ENCODE measurements at places on chromosomes 7 and 10. TPM values are rescaled to one million over a fixed set of nuclear protein-coding genes. Genes with fewer than 3 reads are reported as not detected.

Gene AGAP9
- 10.5 TPM for total RNA-seq

Gene PHTF2
- total RNA-seq, result 10.8 TPM

Gene CYP2W1
- total RNA-seq, result 31.6 TPM

Gene ASB10
- total RNA-seq, result not detected

Gene CTAGE15
- not detected for total RNA-seq

Gene AGR2
- 11.8 TPM for total RNA-seq

Gene OR9A4
- not detected for total RNA-seq

Gene CYP3A7
- total RNA-seq, result not detected

GRCh38 chr7:105877736-105878135 is 1.3 kb upstream of the ATXN7L1 start:
- no peak for DNase-seq

- DNase-seq, result no peak
These were observed 85.0 kb upstream of the KIF5B start for GRCh38 chr10:32141018-32141807.

DNA sequence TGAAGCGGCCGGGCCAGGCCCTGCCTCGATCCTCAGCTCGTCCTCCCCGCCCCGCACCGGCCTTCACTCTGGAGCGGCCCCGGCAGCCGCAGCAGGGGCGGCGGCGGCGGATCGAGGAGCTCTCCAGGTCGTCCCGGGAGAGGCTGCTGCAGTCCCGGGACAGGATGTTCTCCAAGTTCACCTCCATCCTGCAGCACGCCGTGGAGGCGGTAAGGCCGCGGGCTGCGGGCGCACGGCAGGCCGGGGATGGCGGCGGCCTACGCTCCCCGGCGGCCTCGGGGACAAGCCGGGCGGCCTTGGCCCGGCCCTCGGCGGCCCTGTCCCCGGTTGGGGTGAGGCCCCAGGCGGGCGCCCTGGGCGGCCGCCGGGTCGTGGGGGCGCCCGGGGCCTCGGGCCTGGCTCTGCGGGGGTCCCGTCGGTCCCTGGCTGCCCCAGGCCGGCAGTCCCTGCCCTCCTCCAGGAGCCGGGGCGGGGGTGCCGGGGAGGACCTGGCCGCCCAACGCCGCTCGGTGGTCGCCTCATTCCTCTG is 399 bp downstream of the FHIP2A start:
- peak; percentile 83 for DNase-seq

- no peak for DNase-seq
These were observed 291.7 kb upstream of the NPVF start for GRCh38 chr7:25520017-25520416.

GRCh38 chr10:54484186-54484585 is 316.8 kb downstream of the PCDH15 start:
- DNase-seq, result no peak

DNA sequence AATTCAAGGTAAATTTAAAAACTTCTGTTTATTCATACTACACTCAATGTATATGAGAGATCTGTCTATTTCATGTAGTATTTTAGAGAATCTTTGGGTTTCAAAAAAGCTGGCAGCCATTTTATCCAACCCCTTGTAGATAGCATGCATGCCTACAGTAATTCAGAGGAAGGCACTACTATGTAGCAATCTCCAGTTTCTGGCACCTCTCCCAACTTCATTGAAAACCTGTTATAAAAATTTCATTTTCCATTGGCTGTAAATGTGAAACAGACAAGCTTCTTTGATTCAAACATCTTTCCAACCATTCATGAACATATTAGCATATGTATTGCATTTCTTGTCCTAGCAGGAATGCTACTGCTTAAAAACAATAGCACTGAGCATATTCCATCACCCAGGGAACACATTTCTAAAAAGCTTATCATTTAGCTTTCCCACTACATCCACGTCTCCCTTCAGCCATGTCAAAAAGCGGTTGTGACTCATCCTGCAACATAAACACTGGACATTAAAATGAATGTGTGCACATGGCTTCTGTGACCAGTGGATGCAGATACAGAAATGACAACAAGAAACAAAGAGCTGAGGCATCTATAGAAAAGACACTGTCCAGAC is 330.4 kb upstream of the AOAH start:
- DNase-seq, result no peak

- DNase-seq, result no peak
These were observed 6.4 kb upstream of the SOSTDC1 start for GRCh38 chr7:16471933-16472332.

- DNase-seq, result no peak
These were observed 14.8 kb downstream of the IDE start for GRCh38 chr10:92559046-92559445.

DNA sequence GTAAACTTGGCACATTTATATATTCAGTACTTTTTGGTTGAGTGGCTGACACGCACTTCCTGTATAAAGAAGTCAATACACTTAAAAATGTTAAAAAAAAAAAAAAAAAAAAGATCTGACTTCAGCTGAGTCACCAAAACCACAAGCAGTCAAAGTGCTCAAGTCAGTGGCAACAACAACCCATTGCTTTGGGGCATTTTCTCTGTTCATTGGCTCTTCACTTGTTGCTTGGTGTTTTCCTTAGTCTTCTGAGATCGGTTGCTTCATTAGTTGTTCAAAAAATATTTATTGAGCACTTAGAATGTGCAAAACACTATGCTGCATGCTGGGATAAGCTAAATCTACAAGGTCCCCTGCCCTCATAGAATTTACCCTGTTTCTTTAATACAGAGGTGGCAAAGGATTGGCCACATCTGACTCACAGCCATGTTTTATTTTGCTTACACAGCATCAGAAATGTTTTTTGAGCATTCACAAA is 63.7 kb downstream of the ZNRF2 start:
- peak; percentile 32 for DNase-seq

DNA sequence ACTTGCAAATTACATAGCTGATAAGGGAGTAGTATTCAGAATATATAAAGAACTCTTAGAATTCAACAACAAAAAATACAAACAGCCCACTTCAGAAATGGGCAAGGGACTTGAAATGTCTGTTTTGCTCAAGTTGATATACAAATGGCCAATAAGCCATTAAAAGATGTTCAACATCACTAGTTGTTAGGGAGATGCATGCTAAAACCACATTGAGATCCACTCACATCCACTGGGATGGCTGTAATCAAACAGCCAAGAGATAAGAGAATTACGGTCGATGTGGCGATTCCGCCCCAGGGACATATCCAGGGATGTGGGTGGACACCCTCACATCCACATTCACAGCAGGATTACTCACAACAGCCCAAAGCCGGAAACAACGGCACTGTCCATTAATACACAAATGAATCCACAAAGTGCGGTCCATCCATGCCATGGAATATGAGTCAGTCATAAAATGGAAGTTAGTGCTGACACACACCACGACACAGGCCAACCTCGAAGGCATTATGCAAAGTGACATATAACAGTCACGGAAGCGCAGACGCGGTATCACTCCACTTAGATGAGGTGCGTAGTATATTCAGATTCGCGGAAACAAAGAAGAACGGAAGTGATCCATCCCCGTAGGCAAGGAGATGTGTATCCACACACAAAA is 227.8 kb downstream of the DNAJB6 start:
- no peak for DNase-seq

GRCh38 chr7:103446049-103446520 is at the start of gene SLC26A5:
TSS of gene SLC26A5 (minus strand) at chr7:103446207. CDS start at chr7:103421514, 24,693 bp downstream.
- DNase-seq, result no peak

DNA sequence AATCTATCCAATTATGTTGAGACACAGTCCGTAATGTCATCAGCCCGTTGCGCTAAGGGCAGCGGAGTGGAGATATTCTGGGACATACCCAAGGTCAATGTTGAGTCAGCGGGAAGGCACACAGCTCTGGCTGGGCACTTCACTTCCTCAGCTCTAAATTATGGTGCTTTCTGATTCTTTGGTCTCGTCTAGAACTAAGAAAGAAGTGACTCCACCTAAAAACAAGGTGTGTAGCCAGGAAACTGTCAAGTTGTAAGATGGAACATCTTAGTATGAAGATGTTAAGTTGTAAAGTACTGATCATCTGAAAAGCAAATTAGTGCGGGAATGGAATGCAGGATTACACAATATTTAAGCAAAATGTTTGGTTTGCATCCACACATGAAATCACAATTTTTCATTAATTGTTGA is 43.1 kb downstream of the BAIAP2L1 start:
- no peak for DNase-seq

GRCh38 chr7:48108959-48109847 is 20.1 kb downstream of the UPP1 start:
- DNase-seq, result no peak

DNA sequence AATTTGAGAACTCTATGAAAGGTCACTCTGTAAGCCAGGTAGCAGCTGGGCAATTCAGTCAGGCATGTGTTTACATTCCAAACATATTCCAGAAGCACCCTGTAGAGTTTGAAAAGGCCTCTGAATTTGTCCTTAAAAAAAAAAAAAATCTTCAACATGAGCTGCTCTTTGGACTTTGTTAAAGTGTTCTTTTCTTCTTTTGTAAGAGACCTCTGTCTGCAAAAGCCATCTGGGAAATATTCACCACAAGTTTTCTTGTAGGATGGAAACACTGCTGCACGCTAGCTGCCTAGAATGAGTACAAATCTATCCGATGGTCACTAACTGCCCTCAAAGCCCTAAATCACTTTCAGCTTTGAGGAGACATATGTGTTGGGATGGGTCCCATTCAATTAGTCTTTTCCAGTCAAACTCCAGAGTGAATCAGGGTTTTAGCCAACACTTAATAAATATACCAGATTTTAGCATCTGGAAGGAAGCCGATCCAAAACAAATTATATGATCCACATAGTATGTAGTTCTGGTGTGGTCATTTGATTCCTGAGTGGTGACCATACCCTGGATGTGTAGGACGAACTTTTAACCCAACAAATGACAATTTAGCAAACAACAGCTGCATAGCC is 85.9 kb downstream of the CD36 start:
- DNase-seq, result no peak

DNA sequence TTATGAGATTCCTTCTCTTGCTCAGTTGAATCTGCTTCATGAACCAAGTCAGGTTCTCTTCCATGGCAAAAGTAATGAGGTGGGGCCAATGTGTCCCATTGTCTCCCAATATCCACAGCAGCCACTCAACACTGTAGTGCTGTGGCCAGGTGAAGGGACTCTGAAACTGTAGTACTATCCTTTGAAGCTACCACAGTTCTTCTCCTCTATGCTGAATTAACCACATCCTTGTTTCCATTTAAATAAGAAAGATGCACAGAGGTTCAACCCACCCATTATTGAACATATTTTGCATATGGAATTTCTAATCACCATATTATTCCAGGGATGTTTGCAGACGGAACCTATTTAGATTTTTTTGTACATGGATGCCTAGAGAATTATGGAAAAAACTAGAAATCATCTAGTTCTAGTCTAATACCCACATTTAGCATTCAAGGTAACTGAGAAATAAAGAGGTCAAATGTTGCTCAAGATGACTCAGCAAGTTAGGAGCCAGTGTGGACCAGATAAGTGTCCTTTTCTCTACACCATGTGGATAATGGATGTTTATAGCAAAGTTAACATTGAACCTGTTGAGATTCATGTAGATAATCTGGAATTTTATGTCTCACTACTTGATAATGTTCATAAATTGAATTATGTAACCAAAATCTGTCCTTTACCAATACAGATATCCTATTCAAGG is 64.5 kb downstream of the LRRTM3 start:
- DNase-seq, result no peak

- DNase-seq, result no peak
These were observed 93.9 kb downstream of the ATXN7L1 start for GRCh38 chr7:105782391-105783042.

- no peak for DNase-seq
These were observed 53.2 kb downstream of the SYPL1 start for GRCh38 chr7:106058928-106059324.

DNA sequence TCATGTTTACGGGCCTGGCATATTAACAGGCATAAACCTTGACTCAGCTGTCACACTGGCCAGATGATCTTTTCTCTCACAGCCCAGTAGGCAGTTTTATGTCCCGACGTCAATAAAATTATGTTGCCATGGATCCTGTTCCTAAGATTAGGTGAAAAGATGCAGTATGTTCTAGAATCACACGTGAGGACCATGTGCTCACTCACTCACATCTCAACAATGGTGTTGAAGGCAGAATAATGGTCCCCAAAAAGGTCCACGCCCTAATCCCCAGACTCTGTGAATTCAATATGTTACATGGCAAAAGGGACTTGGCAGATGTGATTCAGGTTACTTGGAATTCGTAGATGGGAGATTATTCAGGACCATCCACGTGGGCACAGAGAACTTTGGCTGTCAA is 3.5 kb downstream of the DOCK1 start:
- DNase-seq, result no peak

DNA sequence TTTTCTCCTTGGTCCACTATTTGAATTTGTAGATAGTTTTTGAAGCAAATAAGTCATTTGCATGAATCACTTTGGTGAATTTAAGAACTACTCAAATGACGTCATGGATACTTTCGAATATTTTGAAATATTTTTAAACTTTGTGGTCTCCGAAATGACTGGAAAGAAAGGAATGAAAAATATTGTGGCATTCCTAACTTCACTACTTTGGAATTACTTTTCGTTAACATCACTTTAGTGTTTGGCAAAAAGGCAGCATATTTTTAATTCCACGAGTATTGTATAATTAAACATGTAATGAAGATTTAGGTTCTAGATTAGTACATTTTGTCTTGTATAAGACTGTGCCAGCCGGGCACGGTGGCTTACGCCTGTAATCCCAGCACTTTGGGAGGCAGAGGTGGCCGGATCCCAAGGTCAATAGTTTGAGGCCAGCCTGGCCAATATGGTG is 35.3 kb upstream of the ZRANB1 start:
- no peak for DNase-seq

DNA sequence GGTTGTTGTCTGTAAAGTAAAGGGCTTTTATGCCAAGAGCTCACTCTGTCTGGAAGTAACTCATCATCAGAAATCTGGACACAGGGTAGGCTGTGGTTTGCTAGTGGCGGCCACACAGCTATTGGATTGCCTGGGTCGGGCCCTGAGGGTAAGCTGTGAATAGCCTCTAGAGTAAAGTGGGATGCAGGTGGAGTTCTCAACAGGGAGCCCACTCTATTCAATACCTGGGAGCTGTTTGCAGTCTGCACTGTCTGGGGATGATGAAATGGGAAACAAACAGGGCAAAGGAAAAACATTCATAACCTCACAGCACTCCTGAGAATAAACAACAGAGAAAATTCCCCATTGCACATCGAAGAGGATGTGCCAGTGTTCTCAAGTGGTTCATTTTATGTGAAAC is 582.6 kb downstream of the CALN1 start:
- no peak for DNase-seq

GRCh38 chr10:37125191-37125732 is at the start of gene ANKRD30A:
TSS of gene ANKRD30A (plus strand) at chr10:37125598. CDS start at chr10:37125788, 190 bp downstream.
- no peak for DNase-seq

GRCh38 chr7:70512144-70512543 is 619.8 kb upstream of the GALNT17 start:
- DNase-seq, result no peak

GRCh38 chr7:44977304-44977958 is 1.4 kb downstream of the MYO1G start:
- no peak for DNase-seq

DNA sequence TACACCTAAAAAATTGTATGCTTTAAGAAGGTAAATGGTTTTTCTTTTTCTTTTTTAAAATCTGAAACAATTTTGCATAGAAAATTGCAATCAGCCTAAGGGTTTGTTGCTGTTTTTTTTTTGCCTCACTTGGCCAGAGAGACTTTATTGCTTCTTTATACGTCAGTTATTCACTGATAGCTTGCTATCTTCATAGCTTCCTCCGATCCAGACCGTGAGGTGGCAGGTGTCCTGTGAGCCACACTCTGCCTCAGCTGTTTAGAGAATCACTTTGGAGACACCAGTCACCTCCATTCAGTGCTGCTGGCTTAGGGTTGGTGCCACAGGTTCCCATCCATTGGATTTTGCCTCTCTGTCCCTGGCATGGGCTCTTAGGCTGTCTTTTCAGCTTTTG is 68.0 kb downstream of the HHEX start:
- no peak for DNase-seq

Data from lower leg skin (tissue), 4 donors.